Activated CD4-positive, CD25-positive, alpha-beta regulatory T cell treated with anti-CD3 and anti-CD28 coated beads, Interleukin-2, amount 50 U/mL, for 72 hours (primary cell): ENCODE measurements at places on chromosomes 3 and 15.

GRCh38 chr15:40367686-40368611 is 9.9 kb downstream of the DISP2 start:
- DNase-seq, result peak; percentile 81

- DNase-seq, result no peak
Measured at GRCh38 chr3:187694801-187695200, 7.6 kb downstream of the RTP2 start.

GRCh38 chr3:196168808-196169391 is 42.3 kb downstream of the ZDHHC19 start:
- DNase-seq, result no peak

DNA sequence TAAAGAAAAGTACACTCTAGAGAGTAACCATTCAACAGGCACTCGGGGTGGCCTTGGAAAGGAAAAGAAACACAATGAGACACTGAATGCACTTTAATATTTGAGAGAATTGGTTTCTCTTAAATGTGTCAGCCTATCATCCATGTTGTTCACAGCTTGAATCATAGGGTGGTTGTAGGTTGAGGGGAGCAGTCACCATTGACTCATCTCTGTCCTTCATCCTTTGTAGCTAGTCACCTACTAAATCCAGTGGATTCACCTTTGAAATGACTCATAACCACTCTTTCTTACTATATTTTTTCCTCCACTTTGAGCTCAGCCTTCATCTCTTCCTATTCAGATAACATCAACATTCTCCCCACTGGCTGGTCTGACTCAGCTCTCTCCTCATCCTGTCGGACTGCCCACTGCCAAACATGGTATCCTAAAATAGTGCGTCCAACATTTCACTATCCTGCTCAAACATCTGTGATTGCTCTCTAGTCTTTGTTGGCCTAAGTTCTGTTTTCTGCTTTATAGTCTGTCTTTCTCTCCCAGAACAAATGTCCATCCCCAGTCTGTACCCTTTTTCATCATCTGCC is 182.7 kb upstream of the GADL1 start:
- peak; percentile 39 for DNase-seq

DNA sequence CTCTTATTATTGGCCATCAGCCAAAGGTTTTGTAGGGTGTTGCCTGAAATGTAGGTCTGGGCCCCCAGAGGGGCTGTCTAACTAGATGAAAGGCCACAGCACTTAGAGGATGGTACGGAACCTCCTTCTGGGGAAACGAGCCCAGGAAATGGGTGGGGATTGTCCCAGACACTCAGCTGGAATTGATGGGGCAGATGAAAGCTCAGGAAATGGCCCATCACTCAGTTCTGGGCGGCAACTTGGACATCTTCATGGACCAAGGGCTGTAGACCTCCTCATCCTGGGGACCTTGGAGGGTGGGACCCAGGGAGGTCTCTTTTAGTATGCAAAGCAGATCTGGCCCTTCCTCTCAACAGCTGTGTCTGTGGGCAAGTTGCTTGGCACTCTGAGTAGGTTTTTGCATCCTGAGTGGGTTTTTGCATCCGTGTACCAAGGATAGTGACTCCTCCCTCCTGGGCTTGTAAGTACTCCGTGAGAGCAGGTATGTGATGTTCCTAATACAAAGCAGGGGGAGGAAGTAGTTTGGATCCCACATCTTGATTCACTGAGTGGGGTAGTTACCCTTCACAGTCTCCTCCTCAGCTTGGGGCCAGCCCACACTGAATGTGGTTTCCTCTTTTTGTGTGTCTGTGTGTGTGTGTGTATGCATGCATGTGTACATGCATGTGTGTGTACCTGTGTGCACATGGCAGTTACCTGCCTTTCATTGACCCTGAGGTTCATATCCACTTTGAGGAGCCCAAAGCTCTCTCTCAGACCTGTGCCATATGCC is 292.0 kb downstream of the RPLP1 start:
- DNase-seq, result peak; percentile 19

DNA sequence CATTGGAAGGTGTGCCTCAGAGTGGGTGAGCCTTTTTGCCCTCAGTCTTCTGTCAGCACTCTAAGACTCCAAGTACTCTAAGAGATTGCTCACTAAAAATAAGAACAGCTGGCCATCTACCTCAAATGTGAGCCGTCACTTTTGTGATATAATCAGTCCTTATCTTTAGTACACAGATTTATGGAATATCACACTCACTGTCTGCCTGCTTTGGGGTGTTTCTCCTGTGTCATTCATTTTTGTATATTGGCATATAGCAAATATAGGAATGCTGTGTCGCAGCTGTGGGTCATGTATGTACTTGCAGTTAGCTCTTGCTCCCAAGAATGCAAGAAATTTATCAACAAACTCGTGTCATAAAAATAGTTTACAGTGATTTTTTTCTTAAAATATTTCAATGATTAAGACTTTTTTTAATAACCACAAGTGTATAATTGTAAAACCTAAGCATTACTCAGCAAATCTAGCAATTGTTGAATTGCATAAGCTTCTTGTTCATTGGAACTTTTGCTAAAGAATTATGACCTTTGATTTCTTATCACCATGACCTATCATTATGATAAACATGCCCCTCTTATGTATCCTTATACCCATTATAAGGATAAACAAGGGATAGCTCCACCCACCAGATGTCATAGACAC is 18.8 kb downstream of the SETD5 start:
- no peak for DNase-seq

- DNase-seq, result no peak
Measured at GRCh38 chr3:47412453-47412756, 31.6 kb downstream of the PTPN23 start.

GRCh38 chr15:34883633-34884032 is 85.9 kb downstream of the AQR start:
- DNase-seq, result no peak

GRCh38 chr3:62774221-62774620 is 101.0 kb downstream of the CADPS start:
- DNase-seq, result no peak

GRCh38 chr15:82531496-82532382 is 8.5 kb downstream of the RPS17 start:
- DNase-seq, result no peak

- no peak for DNase-seq
Measured at GRCh38 chr15:43487271-43487895, 5.6 kb downstream of the TP53BP1 start.

DNA sequence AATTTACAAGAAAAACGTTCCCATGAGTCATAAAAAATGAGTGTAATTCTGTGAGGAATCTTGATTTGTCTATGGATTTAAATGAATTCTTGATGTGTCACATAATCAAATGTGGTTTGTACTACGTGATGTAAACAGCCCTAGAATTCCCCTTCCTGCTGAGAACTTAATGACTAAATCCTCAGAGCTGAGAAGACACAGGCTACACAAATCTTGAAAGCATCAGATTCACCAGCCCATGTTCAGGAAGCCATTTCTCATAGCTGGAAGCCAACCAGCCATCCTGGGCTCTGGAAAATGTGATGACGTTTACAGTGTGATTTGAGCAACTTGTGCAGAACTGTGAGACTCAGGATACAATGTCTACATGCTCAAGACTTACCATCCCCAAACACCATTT is 193.7 kb upstream of the MME start:
- DNase-seq, result no peak

DNA sequence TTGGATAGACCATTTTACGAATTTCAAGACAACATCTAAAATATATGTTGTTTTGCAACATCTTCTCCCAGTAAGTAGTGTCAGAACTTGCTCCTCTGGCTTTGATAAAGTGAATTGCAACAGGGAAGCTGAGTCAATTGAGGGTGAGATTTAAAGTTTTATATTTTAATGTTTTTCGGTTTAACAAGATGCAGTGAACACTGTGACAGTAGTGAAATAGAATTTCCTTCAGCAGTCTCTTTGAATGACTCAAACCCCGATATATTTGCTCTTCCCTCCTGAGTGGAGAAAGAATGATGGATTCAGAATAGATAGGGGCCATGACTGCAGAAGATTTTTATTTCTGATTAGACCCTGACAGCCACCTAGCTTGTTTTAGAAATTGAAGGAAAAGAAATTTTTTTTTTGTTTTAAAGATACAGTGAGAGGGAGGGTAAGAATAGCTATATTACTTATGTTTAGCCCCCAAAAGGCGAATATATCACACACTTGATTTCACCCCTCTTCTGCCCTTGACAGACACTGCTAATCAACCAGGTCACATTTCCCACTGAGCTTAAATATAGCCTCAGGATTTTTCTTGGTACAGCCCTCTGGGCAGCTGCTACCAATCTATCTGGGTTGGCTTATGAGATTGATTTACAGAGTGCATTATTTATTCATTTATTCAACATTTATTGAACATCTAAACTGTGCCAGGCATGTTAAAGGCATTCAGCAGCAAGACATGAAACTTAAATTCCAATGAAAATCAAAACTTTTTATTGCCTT is 183.3 kb upstream of the ADAMTS9 start:
- no peak for DNase-seq

DNA sequence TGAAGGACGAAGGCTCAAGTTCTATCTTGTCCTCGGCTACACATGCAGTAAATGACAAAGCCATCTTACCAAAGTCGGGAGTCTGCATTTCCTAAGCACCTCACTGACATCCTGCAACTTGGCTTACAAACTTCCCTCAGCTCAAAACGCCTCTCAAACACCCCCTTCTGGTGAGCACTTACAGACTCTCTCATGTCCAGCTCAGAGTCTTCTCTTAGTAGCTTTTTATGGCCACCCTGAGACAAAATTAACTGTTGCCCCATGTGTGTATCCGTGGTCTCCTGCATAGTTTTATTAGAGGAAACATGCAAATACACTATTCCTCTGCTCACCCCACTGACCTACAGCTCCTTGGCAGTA is 819.7 kb downstream of the FHIT start:
- no peak for DNase-seq

DNA sequence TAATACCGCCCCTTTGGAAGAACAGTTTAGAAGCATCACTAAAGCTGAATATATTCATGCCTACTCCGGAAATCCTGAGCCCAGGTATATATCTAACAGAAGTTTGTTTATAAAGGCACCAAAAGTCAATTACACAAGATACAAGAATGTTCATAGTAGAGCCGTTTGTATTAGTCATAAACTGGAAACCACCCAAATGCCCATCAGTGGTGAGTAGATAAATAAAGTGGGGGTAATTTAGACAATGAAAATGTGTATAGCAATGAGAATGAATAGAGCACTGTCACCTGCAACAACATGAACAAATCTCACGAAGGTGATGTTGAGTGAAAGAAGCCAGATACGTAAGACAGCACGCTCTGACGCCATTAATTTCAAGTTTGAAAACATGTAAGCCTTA is 68.3 kb upstream of the GLCE start:
- DNase-seq, result no peak

GRCh38 chr3:37521429-37521828 is 340.3 kb upstream of the CTDSPL start:
- no peak for DNase-seq

DNA sequence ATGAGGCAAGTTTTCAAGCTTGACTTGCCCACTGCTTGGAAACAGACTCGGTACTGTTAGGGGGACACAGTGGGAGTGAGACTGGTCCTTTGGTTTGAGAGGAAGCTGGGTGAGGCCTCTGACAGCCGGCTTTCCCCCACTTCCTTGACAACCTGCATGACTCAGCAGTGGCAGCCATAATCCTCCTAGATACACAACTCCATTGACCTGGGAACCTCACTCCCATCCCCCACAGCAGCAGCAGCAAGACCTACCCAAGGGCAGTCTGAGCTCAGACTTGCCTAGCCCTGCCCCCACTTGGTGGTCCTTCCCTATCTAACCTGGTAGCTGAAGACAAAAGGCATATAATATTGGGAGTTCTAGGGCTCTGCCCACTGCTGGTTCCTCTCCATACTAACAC is 1043.5 kb upstream of the ALCAM start:
- DNase-seq, result no peak

DNA sequence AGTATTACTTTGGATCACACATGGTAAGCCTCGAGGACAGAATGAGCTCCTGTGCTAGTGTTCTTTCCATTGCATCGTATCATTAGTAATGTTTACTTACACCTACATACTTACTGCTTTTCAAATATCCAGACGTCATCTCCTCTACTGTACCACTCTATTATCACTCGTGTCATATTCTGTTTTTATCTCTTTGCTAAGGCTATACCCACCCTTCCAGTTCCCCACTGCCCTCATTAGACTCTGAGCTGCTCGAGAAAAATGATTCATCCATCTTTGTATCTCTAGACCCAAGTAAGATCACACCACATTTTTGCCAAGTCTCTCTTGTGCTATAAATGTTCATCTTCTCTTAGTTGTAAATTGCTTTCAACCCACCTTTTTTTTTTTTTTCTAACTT is 245.7 kb downstream of the TIGIT start:
- no peak for DNase-seq
